ENCODE measurements at places on chromosomes 12 and 14. TPM values are rescaled to one million over a fixed set of nuclear protein-coding genes. Genes with fewer than 3 reads are reported as not detected.

DNA sequence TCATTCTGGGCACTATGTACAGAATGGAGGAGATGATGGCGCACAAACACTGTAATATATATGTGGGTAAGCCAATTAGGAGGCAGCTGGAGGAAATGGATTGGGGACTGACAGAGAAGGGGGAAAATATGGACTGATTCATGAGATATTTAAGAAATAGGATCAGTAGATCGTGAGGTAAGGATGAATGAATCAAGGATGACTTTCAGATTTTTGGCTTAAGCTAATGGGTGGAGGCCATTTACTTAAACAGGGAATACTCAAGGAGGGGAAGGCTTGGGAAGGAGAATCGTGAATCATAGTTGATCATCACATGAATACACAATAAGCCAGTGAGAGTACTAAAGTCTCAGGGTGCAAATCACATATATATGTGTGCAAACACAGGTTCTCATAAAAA is 11.2 kb upstream of the GNPNAT1 start:
- no peak overlapping the region for H3K27ac ChIP-seq
- no peak for DNase-seq
- no peak overlapping the region for H3K4me3 ChIP-seq
- no peaks in the 10 kb centered on the region for H3K4me1 ChIP-seq

DNA sequence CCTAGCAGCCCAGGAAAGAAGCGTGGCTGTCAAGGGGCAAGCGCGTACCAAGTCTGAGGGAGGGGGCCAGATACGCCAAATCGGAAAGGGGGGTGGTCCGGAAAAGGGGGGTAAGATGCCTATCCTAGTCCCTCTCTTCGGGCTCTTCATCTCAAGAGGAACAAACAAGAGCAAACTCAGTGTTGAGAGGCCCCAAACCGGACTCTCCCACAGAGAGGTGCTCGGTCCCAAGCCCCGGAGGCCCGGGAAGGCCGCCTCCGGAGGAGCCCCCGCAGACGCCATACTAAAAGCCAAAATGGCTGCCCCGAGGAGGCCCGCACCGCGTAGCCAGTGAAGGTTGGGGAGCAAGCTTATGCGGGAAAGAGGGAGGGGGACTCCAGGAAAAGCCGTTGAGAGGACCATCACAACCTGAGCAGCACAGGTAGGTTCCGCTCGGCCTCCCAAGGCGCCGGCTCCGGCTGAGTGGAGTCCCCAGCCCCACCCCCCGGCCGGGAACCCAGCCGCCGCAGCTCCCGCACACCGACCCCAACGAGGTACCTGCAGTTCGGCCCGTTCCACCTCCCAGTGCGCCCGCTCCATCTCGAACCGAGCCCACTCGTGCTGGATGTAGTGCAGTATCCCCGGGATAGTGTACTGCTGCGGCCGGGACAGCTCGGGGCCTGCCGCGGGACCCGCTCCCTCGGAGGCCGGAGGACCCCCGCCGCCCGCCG is at the start of gene AP4S1:
Gene AP4S1 (plus strand): TSS at position 283 of the 710 bp plus-strand sequence. CDS start 40,548 bp downstream, outside the sequence.
- H3K27me3 ChIP-seq: no peaks in the 10 kb centered on the region
- peak within 1 kb of the TSS; percentile 99 for H3K27ac ChIP-seq
- H3K4me3 ChIP-seq: peak within 1 kb of the TSS; percentile 94
- peak; percentile 56 for DNase-seq
- H3K4me1 ChIP-seq: no peaks in the 10 kb centered on the region

The CLEC9A gene
- total RNA-seq: 0.14 TPM

The PLA2G1B gene
- total RNA-seq: 2.3 TPM

The KRT83 gene
- total RNA-seq: not detected

DNA sequence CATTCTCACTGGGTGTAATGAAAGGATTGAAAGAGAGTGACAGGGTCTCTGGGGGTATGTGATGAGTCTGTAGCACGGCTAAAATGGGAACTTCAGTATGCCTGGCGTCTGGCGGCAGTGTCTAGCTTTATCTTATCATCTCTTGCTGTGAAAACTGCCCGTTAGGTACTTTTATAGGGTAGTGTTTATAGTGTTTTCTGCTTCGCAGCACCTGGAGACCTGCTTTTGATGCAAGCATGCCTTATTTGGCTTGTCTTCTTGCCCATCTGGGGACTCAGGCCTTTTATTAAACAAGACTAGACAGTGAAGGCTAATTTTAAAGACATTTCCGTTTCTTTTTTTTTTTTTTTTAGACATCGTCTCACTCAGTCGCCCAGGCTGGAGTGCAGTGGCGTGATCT is 36.3 kb upstream of the ALDH2 start:
- no peak overlapping the region for H3K27ac ChIP-seq
- H3K4me1 ChIP-seq: no peaks in the 10 kb centered on the region
- peaks cover 25% of the 10 kb centered on the region for H3K36me3 ChIP-seq
- DNase-seq: no peak
- H3K27me3 ChIP-seq: no peaks in the 10 kb centered on the region

The SLCO1A2 gene
- total RNA-seq: not detected

- H3K4me3 ChIP-seq: no peak overlapping the region
- no peaks in the 10 kb centered on the region for H3K4me1 ChIP-seq
- no peaks in the 10 kb centered on the region for H3K36me3 ChIP-seq
- H3K27me3 ChIP-seq: peaks cover 3% of the 10 kb centered on the region
These were observed 5.5 kb downstream of the DNAH10 start for GRCh38 chr12:123767613-123768012.

- no peak overlapping the region for H3K4me3 ChIP-seq
- no peaks in the 10 kb centered on the region for H3K27me3 ChIP-seq
- H3K27ac ChIP-seq: no peak overlapping the region
- peaks cover 2% of the 10 kb centered on the region for H3K4me1 ChIP-seq
- no peak for DNase-seq
- no peaks in the 10 kb centered on the region for H3K36me3 ChIP-seq
These were observed 26.5 kb downstream of the KRT80 start for GRCh38 chr12:52165096-52165855.

DNA sequence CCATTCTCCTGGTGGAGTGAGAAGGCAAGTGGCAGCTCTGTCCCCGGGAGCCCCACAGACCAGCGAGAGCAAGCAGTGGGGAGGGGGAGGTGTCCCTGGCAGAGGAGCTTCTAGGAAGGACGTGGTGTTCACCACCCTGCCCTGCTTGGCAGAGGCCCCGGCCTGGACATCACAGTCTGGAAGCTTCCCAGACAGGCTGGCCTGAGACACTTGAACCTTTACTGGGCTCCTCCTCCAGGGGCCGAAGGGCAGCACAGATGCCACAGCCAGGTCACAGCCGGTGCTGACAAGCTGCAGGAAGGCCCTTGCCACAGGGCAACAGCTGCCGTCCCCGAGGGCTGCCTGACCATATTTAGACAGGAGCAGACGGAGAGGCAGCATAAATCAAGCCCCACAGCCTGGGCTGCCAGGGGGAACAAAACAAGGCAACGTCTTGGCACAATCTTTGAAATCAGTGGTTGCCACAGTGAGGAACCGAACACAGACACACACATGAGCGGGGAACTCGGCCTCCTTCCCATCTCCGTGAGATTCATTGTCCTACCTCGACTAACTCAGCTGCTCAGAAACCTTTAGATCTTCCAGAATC is 28.5 kb downstream of the PRIMA1 start:
- no peaks in the 10 kb centered on the region for H3K36me3 ChIP-seq
- H3K27me3 ChIP-seq: no peaks in the 10 kb centered on the region
- H3K4me1 ChIP-seq: no peaks in the 10 kb centered on the region
- peak; percentile 69 for DNase-seq
- no peak overlapping the region for H3K4me3 ChIP-seq
- H3K27ac ChIP-seq: no peak overlapping the region

DNA sequence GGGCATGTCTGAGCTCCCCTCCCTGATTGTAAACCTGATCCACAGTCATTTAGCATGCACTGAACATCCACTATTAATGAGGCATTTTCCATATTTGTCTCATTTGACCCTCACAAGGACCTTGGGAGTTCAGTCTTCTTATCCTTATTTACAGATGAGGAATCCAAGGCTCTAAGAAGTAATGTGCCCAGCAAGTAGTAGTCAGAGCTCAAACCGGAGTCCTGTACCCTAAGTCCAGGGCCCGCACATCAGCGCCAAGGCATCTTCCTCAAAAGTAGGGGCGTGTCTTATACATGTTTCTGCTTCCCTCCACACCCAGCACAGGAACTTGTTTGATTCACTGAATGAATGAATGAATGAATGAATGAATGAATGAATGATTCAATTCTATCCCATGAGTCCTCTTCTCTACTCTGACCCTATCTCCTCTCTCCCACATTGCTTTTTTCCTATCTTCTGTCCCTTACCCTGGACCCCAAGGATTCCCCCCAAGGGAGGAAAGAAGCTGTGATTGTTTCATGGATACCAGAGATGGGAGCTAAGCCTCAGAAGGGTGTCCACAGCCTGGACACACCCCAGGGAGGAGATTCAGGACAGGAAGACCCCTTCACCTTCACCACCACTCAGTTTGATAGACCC is 21.8 kb upstream of the KRT8 start:
- H3K27ac ChIP-seq: peak overlapping the region; percentile 81
- H3K36me3 ChIP-seq: no peaks in the 10 kb centered on the region
- no peaks in the 10 kb centered on the region for H3K27me3 ChIP-seq
- H3K4me3 ChIP-seq: no peak overlapping the region
- H3K4me1 ChIP-seq: peaks cover 33% of the 10 kb centered on the region

GRCh38 chr12:68206446-68206845 is 19.2 kb downstream of the IL26 start:
- H3K27me3 ChIP-seq: peaks cover 14% of the 10 kb centered on the region
- DNase-seq: no peak
- H3K36me3 ChIP-seq: no peaks in the 10 kb centered on the region
- no peaks in the 10 kb centered on the region for H3K4me1 ChIP-seq

The EXOC3L4 gene
- 0.96 TPM for total RNA-seq

The CLEC1A gene
- 2.9 TPM for total RNA-seq

The KCNC2 gene
- not detected for total RNA-seq

DNA sequence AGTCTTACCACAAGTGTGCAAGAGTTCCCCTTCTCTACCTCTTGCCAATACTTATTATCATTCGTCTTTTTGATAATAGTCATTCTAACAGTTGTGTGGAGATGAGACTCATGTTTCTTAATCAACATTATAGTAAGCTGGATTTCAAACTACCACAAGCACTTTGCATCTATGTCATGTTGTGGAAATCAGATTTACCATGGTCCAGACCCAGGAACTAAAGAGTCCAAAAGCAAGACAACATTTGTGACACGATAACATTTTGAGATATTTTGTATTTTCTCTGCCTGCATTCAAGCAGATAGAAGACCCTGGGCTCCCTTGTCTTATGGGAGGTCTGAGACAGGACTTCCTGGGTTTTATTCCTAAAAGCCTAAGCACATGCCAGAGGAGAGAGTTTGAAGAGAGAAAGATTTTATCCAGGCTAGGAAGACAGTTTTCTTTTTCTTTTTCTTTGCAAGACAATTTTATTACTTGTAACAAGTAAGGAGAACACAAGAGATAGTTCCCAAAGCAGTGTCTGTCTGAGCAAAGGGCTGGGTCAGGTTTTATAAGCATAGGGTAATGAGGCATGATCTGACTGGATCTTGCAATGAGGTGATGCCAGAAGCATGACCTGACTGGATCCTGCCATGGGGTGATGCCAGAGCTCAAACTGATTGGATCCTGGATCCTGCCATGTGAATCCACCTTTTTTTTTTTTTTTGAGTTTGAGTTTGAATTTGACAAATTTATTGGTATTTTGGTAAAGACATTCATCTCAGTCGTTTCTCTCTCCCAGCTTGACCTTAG is 180.5 kb upstream of the HMGA2 start:
- H3K4me1 ChIP-seq: no peaks in the 10 kb centered on the region
- H3K27me3 ChIP-seq: no peaks in the 10 kb centered on the region

- H3K4me1 ChIP-seq: no peaks in the 10 kb centered on the region
- H3K36me3 ChIP-seq: no peaks in the 10 kb centered on the region
- no peak overlapping the region for H3K27ac ChIP-seq
- H3K27me3 ChIP-seq: no peaks in the 10 kb centered on the region
These were observed 133.0 kb upstream of the ABCD2 start for GRCh38 chr12:39752482-39753137.

- H3K36me3 ChIP-seq: no peaks in the 10 kb centered on the region
- H3K4me3 ChIP-seq: no peak overlapping the region
- no peak for DNase-seq
- H3K27me3 ChIP-seq: no peaks in the 10 kb centered on the region
- H3K4me1 ChIP-seq: no peaks in the 10 kb centered on the region
These were observed 156.3 kb upstream of the FKBP4 start for GRCh38 chr12:2638273-2639019.

- no peak overlapping the region for H3K27ac ChIP-seq
- H3K4me1 ChIP-seq: no peaks in the 10 kb centered on the region
- no peak overlapping the region for H3K4me3 ChIP-seq
These were observed 47.8 kb downstream of the SLC15A5 start for GRCh38 chr12:16229676-16230075.

GRCh38 chr14:92922155-92922735 is 705 bp upstream of the CHGA start:
- no peak overlapping the region for H3K4me3 ChIP-seq
- no peak for DNase-seq
- H3K4me1 ChIP-seq: no peaks in the 10 kb centered on the region
- H3K27ac ChIP-seq: peak overlapping the region; percentile 49
- no peaks in the 10 kb centered on the region for H3K36me3 ChIP-seq

The MANSC4 gene
- not detected for total RNA-seq

- H3K36me3 ChIP-seq: no peaks in the 10 kb centered on the region
- H3K4me3 ChIP-seq: no peak overlapping the region
- H3K27me3 ChIP-seq: no peaks in the 10 kb centered on the region
These were observed 32.7 kb downstream of the DAD1 start for GRCh38 chr14:22556021-22556989.

GRCh38 chr12:12506496-12506890 is 56.2 kb downstream of the DUSP16 start:
- no peak overlapping the region for H3K4me3 ChIP-seq
- H3K36me3 ChIP-seq: no peaks in the 10 kb centered on the region
- H3K27me3 ChIP-seq: no peaks in the 10 kb centered on the region
- DNase-seq: no peak

The OR4Q2 gene
- total RNA-seq: not detected

The KRT80 gene
- 7.5 TPM for total RNA-seq

- H3K36me3 ChIP-seq: no peaks in the 10 kb centered on the region
- no peak overlapping the region for H3K4me3 ChIP-seq
- no peaks in the 10 kb centered on the region for H3K27me3 ChIP-seq
- H3K27ac ChIP-seq: no peak overlapping the region
- H3K4me1 ChIP-seq: no peaks in the 10 kb centered on the region
- no peak for DNase-seq
These were observed 55.5 kb upstream of the DYRK2 start for GRCh38 chr12:67593041-67593440.

The OTOGL gene
- total RNA-seq: not detected

GRCh38 chr14:69181491-69181890 is 9.8 kb upstream of the EXD2 start:
- no peaks in the 10 kb centered on the region for H3K27me3 ChIP-seq
- no peaks in the 10 kb centered on the region for H3K36me3 ChIP-seq
- H3K27ac ChIP-seq: no peak overlapping the region
- no peak for DNase-seq
- no peaks in the 10 kb centered on the region for H3K4me1 ChIP-seq

DNA sequence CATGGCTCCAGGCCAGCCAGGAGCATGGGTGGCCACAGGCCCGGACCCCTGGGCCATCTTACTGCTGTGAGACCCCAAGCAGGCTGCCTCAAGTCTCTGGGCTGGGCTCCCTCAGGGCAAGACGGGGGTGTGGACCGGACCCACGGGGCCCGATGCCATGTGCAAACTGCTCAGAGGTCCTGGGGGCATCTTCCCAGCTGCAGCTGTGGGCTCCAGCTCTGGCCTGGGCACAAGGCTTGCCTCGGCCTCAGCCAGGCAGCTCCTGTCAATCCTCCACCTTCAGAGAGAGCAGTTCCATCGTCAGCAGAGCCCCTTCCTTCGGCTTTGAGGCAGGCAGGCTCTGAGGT is 12.4 kb upstream of the GPR132 start:
- peaks cover 10% of the 10 kb centered on the region for H3K27me3 ChIP-seq
- no peak overlapping the region for H3K27ac ChIP-seq
- no peaks in the 10 kb centered on the region for H3K4me1 ChIP-seq
- H3K4me3 ChIP-seq: no peak overlapping the region
- DNase-seq: no peak
- no peaks in the 10 kb centered on the region for H3K36me3 ChIP-seq

- H3K4me3 ChIP-seq: no peak overlapping the region
- peaks cover 3% of the 10 kb centered on the region for H3K4me1 ChIP-seq
- H3K27ac ChIP-seq: no peak overlapping the region
- no peak for DNase-seq
These were observed 168.0 kb downstream of the PHLDA1 start for GRCh38 chr12:75863533-75863932.

Data from adrenal gland (tissue), 19 donors.